ENCODE measurements at places on chromosomes 12 and 14. TPM values are rescaled to one million over a fixed set of nuclear protein-coding genes. Genes with fewer than 3 reads are reported as not detected.

SYNJ2BP gene
- 24.8 TPM for total RNA-seq

NPFF gene
- total RNA-seq = not detected

MANSC1 gene
- 74.5 TPM for total RNA-seq

ESYT1 gene
- total RNA-seq = 72.7 TPM

TNS2 gene
- 1.3 TPM for total RNA-seq

TAS2R8 gene
- total RNA-seq = not detected

DAO gene
- not detected for total RNA-seq

Data from Calu3 (cell line).